ENCODE measurements at places on chromosomes 16 and 17.

DNA sequence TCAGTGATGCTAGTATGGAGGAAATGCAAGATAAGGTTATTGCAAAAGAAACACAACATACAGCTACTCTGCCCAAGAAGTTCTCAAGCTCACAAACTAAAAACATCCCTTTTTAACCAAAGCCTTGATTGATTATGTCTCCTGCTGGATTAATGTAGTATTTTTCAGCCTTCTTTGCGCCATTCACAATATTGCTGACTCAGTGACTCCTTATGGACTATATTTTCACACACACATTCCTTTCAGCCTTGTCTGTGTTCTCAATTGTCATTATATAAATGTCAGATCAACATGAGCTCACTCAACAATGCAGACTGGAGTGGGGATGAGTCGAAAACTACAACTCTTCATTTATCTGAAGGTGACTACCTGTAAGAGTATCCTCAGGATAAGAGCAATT, 579.3 kb upstream of the CDH8 start:
- no peak for DNase-seq

DNA sequence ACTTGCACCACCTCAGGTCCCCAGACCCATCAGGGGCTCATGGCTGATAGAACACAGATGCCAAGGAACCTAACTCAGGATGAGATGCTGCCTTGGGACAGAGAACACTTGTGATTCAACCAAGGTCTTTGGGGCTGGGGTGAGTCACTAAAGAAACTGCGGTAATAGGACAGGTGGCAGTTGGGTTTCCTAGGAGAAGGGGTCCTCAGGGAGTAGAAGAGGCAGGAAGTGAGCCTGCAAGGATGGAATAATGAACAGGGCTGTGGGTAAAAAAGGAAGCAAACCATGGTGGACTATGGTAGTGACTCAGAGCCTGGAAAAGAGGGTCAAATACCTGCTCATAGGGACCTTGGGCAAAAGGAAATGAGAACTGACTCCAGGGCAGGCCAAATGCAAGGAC, 6.5 kb upstream of the PNPO start:
- no peak for DNase-seq

GRCh38 chr16:62548095-62548494, 511.9 kb upstream of the CDH8 start:
- no peak for DNase-seq

GRCh38 chr16:19979638-19980037, 94.1 kb downstream of the GPR139 start:
- no peak for DNase-seq

DNA sequence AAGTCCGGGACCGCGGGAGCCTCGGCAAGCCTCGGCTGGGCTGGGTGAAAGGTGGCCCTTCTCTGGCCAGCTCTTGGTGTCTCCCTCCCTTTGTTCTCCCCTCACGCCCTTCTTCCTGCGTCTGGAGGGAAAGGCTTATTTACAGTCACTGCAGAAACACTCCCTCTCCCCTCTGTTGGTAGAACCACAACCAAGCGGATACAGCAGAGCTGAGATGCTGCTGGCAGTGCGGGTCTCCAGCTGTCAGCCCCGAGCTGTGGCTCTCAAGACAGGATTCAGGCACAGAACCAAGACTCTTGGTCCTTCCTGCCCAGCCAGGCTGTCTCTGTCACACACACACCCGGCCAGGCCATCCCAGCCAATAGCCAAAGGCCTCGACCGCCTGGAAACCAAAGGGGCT, 133.3 kb downstream of the ENGASE start:
- DNase-seq = no peak

- DNase-seq = no peak
These were observed 123.6 kb downstream of the CDYL2 start for GRCh38 chr16:80680839-80681238.

GRCh38 chr17:56929362-56929969, 15.6 kb upstream of the TRIM25 start:
- no peak for DNase-seq

GRCh38 chr17:72795941-72796340, 296.5 kb downstream of the SLC39A11 start:
- DNase-seq = no peak

- no peak for DNase-seq
These were observed 387 bp downstream of the MRPL28 start for GRCh38 chr16:369866-370436.

GRCh38 chr17:78736526-78737079, 45.5 kb downstream of the CYTH1 start:
- peak; percentile 39 for DNase-seq

DNA sequence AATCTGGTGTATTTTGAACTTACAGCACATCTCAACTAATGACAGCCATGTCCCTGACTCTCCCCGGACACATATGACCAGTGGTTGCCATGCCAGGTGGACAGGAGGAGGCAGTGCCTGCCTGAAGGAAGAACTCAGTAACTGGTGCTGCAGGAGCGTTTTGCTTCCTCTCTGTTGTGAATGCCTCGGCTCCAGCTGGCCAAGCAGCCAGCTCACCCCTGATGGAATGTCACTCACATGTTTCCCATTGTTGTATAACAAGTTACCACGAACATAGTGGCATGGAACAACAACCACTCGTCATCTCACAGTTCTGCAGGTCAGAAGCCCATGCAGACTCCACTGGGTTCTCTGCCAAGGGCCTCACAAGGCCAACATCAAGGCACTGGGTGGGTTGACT, 20.1 kb upstream of the IRF8 start:
- DNase-seq = no peak

DNA sequence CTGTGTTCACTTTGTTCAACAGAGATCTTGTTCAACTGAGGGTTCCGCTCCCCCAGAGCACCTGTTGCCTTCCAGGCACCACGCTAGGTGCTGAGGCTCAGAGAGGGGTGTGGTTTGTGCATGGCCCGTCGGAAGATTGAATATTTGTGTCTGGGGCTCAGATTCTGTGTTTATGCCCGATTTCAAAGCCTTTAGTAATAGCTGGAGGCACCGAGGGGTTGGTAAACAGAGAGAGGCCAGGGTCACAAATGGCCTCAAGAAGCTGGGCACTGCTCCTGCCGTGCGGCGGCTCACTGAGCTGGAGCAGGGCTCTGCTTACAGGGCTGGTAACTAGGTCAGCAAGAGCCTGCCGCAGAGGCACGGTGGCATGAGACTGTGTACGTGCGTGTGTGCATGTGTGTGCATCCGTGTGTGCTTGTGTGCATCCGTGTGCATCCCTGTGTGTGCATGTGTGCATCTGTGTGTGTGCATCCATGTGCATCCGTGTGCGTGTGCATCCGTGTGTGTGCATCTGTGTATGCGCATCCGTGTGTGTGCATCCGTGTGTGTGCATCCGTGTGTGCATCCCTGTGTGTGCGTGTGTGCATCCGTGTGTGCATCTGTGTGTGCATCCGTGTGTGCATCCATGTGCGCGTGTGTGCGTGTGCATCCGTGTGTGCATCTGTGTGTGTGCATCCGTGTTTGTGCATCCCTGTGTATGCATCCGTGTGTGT, 5.4 kb downstream of the ITGAE start:
- no peak for DNase-seq

DNA sequence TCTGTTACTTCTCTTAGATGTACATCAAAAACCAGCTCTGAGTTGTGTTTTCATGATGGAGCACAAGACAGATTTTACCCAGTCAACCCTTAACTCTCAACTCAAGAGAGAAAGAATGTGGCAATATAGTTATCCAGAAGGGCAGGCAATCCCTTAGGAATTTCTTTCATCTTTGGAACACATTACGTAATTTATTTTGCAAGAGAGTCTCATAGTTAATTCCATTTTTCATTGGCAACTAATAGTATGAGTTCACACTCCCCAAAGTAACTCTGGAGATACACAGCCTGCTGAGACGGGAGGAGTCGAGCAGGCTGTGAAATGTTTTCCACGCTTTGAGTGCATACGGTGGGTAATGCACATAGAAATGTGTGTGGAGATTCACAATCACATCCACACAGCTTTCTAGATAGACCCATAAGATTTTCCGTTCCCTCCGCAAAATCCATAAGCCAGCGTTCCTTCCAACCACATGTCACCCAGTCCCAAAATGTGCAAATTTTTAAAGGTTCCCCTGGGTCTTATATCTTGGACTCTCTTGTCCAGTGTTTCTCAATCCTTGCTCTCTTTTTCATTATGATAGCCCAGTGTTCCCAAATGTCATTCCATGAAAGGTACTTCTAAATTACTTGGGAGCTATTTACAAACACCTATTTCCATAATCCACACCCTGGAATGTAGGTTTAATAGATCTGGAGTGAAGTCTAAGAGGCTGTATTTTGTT, 8.4 kb upstream of the CDRT4 start:
- no peak for DNase-seq

- DNase-seq = no peak
These were observed 23.9 kb upstream of the NLK start for GRCh38 chr17:28018439-28019070.

GRCh38 chr16:19861811-19862327, 22.8 kb downstream of the GPRC5B start:
- no peak for DNase-seq

- DNase-seq = no peak
These were observed 23.2 kb downstream of the JUP start for GRCh38 chr17:41763327-41763726.

GRCh38 chr16:89115216-89115861, 21.7 kb downstream of the ACSF3 start:
- DNase-seq = peak; percentile 71

DNA sequence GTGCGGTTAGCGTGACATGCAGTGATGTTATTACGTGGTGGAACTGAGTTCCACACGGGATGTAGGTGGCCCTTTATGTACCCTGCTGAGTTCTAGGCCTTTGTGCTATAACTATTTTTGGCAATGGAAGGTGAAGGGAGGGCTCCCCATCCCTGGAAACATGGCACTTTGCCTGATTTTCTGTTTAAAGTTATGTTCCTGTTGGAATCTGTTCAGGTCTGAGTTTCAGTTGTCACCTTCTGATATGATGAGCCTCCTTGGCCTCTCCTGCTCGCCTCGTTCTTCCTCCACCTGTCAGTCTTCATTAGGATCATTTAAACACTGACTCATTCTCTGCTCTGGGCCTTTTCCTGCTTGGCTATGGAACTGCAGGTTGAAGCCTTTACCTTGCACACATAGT, 200.6 kb downstream of the FTO start:
- no peak for DNase-seq

DNA sequence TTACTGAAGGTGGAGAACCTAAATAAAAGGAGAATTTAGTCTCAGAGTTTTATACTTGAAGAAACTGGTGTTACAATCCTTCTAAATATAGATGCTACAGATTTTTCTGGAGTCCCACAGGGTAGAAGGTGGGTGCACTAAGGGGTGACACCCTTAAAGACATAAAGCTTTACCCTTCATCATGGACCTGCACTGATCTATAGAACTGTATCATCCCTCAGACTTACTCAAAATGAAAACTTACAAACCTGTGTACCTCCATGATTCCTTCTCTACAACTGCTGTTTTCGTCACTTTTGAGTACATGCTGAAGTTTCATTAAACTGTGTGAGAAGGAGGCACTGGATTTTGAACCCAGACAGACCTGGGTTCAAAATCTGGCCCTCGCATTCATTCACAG, 169.5 kb upstream of the NOG start:
- DNase-seq = no peak

DNA sequence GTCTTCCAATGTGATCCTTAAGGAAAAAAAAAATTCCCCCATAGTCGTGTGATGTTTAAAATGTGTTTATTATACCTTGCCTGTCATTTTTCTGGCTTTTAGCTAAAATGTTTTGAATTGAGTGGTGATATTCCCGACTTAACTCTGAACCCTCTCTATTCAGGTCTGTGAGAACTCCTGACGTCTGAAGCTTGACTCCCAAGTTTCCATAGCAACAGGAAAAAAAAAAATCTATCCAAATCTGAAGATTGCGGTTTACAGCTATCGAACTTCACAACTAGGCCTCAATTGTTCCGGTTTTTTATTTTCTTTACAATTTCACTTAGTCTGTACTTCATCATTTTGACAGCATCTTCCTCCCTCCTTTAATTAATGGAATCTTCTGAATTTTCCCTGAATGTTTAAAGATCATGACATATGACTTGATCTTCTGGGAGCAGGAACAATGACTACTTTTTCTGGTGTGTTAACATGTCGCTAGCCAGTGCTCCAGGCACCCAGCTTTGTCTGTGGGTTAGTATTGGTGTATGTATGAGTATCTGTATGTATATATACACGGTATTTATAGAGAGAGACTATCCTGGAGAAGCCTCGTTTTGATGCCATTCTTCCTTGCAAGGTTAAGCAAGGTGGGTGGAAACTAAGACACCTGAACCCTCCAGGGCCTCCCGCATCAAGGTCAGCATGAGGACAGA, 12.8 kb upstream of the HSBP1 start:
- no peak for DNase-seq

- no peak for DNase-seq
These were observed 542 bp downstream of the ZNF764 start for GRCh38 chr16:30557707-30557956.

- DNase-seq = no peak
These were observed 711.6 kb downstream of the CDH11 start for GRCh38 chr16:64410306-64410705.

Measured in stimulated activated CD4-positive, alpha-beta T cell treated with anti-CD3 and anti-CD28 coated beads, Interleukin-12 subunit alpha, Interleukin-12 subunit beta, amount 100 ng/mL, for 4 hours (primary cell).